A549 treated with ZK216348 at 1 μM for 4 hours (cell line): ENCODE measurements at places on chromosomes 5 and 9. TPM values are rescaled to one million over a fixed set of nuclear protein-coding genes. Genes with fewer than 3 reads are reported as not detected.

The STPG3 gene
- total RNA-seq = not detected in 5 replicates

The MSANTD3 gene
- 66.4 to 85.8 TPM (median 71.2 TPM) in 5 replicates for total RNA-seq

The HMMR gene
- 16.3 to 31.5 TPM (median 26.2 TPM) in 5 replicates for total RNA-seq

The HTR1A gene
- total RNA-seq = not detected in 5 replicates

The BHMT2 gene
- not detected in 5 replicates for total RNA-seq

The ZNF483 gene
- 0.41 to 1.2 TPM (median 0.93 TPM) in 5 replicates for total RNA-seq

The ANKDD1B gene
- total RNA-seq = 0.14 to 0.17 TPM in 2 of 5 replicates, not detected in the others

The HK3 gene
- 0.09 TPM in 1 of 5 replicates, not detected in the others for total RNA-seq

The PAEP gene
- total RNA-seq = 0.20 to 0.41 TPM in 2 of 5 replicates, not detected in the others

The FIBCD1 gene
- total RNA-seq = 4.1 to 16.6 TPM (median 14.7 TPM) in 5 replicates

The LCN15 gene
- 0.26 TPM in 1 of 5 replicates, not detected in the others for total RNA-seq

The DRD1 gene
- total RNA-seq = 0.09 to 0.59 TPM (median 0.24 TPM) in 5 replicates

The PCDHB15 gene
- 0.09 to 0.14 TPM in 2 of 5 replicates, not detected in the others for total RNA-seq

The SSNA1 gene
- 85.9 to 156 TPM (median 148 TPM) in 5 replicates for total RNA-seq

The IL13 gene
- 0.13 TPM in 1 of 5 replicates, not detected in the others for total RNA-seq

The GRXCR2 gene
- total RNA-seq = not detected in 5 replicates

The KYAT1 gene
- 8.1 to 10.6 TPM (median 10.2 TPM) in 5 replicates for total RNA-seq

The DEPDC1B gene
- total RNA-seq = 13.1 to 17.4 TPM (median 15.1 TPM) in 5 replicates

The MARCHF11 gene
- not detected in 5 replicates for total RNA-seq

The ADAMTSL2 gene
- total RNA-seq = not detected in 5 replicates

The IL5 gene
- not detected in 5 replicates for total RNA-seq

The ENDOG gene
- 12.2 to 33.5 TPM (median 32.5 TPM) in 5 replicates for total RNA-seq

The GFI1B gene
- total RNA-seq = not detected in 5 replicates

The PKD2L2 gene
- not detected in 5 replicates for total RNA-seq

The EPB41L4B gene
- total RNA-seq = 11.5 to 16.9 TPM (median 14.6 TPM) in 5 replicates

The PCA3 gene
- not detected in 5 replicates for total RNA-seq

The IFT74 gene
- 10.7 to 18.0 TPM (median 12.7 TPM) in 5 replicates for total RNA-seq

The FYB1 gene
- 9.7 to 18.1 TPM (median 12.6 TPM) in 5 replicates for total RNA-seq

The DIRAS2 gene
- not detected in 5 replicates for total RNA-seq

The PLAC8L1 gene
- total RNA-seq = 0.34 to 0.75 TPM (median 0.70 TPM) in 3 of 5 replicates, not detected in the others

The CNTNAP3 gene
- total RNA-seq = 7.4 to 12.7 TPM (median 9.9 TPM) in 5 replicates

The PCDHB10 gene
- not detected in 5 replicates for total RNA-seq

The SPINK4 gene
- total RNA-seq = not detected in 5 replicates

The TRMT10B gene
- total RNA-seq = 5.0 to 6.1 TPM (median 5.4 TPM) in 5 replicates

The PCDH1 gene
- total RNA-seq = 1.6 to 4.8 TPM (median 3.1 TPM) in 5 replicates

The PTGS1 gene
- total RNA-seq = 1.3 to 1.6 TPM (median 1.6 TPM) in 5 replicates

The ADGRD2 gene
- total RNA-seq = not detected in 5 replicates

The NTRK2 gene
- 0.02 to 0.05 TPM (median 0.04 TPM) in 3 of 5 replicates, not detected in the others for total RNA-seq

The TAF11L5 gene
- total RNA-seq = not detected in 5 replicates

The NEUROG1 gene
- total RNA-seq = not detected in 5 replicates

The SLC36A3 gene
- not detected in 5 replicates for total RNA-seq

The JAKMIP2 gene
- not detected in 5 replicates for total RNA-seq

The N4BP3 gene
- 0.73 to 1.1 TPM (median 1.0 TPM) in 5 replicates for total RNA-seq

The TRPM6 gene
- 1.4 to 1.9 TPM (median 1.6 TPM) in 5 replicates for total RNA-seq

The TBCA gene
- total RNA-seq = 283 to 429 TPM (median 298 TPM) in 5 replicates

The FBXL7 gene
- 1.0 to 1.6 TPM (median 1.5 TPM) in 5 replicates for total RNA-seq

The ANKRD31 gene
- total RNA-seq = 0.05 to 0.08 TPM (median 0.06 TPM) in 5 replicates

The NUDT2 gene
- 22.7 to 25.0 TPM (median 23.9 TPM) in 5 replicates for total RNA-seq

The FAM151B gene
- total RNA-seq = 1.2 to 2.3 TPM (median 1.9 TPM) in 5 replicates

The FOXD4 gene
- 0.34 to 0.94 TPM (median 0.49 TPM) in 5 replicates for total RNA-seq

The SMIM33 gene
- total RNA-seq = not detected in 5 replicates

The TNFSF8 gene
- not detected in 5 replicates for total RNA-seq

The PPP2R2B gene
- total RNA-seq = 0.09 to 0.19 TPM (median 0.09 TPM) in 3 of 5 replicates, not detected in the others

The RMI1 gene
- total RNA-seq = 8.1 to 14.7 TPM (median 11.7 TPM) in 5 replicates

The PCDHB9 gene
- not detected in 5 replicates for total RNA-seq
